ENCODE measurements at places on chromosomes 5 and 9.

- DNase-seq = no peak
Observed at GRCh38 chr5:174177531-174177930, 132.0 kb downstream of the NSG2 start.

DNA sequence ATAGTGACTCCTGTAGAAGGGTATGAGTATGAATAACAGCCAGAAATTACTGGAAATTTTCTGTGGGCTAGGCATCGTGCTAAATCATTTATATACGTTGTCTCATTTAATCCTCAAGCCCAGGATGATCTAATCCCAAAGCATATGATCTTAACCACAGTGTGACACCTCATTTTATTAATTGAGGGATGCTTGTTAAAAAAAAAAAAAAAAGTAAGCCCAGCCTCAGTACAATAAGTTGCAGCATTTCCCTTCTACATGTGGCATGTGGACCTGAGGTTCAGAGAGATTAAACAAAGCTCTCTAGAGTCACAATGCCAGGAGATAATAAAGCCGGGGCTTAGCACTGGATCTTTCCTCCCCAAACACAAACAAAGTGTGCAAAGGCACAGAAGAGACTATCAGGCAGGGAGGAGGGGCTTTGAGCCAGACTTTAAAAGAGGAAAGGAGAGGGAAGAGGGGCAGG, 49.5 kb downstream of the KLF4 start:
- no peak for DNase-seq

GRCh38 chr9:120353506-120353905, 226.5 kb downstream of the CDK5RAP2 start:
- no peak for DNase-seq

GRCh38 chr9:111005746-111006470, 32.4 kb downstream of the LPAR1 start:
- DNase-seq = no peak

DNA sequence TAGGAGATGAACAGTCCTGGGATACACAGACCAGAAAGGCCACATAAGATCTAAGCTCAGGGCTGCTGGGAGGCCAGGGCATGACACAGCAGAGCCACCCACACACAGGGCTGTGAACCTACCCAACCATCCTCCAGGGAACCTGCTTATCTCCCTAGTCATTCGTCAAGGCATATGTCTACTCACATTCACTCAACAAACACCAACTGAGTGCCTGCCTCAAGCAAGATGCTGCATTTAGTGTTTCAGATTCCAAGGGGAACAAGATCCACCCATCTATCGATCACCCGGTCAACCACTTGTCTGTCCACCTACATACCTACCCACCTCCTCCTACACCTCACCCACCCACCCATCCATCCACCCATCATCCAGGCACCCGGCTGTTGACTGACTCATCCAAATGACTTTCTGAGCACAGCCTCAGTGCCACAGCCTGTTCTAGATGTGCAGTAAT, 1.9 kb downstream of the DPM2 start:
- no peak for DNase-seq

DNA sequence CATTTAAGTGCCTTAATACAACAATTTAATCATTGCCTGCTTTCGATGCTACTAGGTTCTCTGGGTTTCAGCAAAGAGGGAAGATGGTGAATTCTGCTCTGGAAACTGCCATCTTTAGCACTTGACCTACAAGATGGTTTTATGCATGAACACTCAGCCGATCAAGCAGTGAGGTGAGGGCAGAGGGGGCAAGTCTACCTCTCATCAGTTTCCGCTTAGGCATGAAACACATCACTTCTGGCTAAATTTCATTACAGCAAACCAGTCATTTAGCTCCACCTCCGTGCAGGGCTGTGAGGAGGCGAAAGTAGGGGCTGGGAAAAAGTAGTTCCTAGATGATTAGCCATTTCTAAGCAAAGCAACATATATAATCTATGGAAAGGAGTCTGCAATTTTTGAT, 1018.0 kb downstream of the CDH18 start:
- no peak for DNase-seq

DNA sequence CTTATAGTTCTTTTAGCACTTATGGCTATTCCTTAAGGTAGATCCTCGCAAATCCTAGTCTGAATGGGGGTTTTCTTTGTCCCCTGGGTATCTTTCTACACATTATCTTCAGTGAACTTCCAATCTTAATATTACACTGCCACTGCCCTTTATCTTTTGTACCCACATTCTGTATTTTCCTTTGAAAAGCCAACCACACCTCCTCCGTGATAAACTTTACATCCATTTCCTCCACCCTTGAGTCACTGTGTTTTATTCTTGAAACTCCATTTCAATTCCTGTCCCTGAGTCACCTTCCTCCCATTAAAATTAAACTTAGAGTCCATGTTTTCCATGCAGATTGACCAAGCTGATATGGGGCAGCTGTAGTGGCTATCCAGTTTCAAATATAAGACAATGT, 43.2 kb upstream of the RICTOR start:
- DNase-seq = no peak

Data from esophagus squamous epithelium (tissue), 5 donors.